ENCODE measurements at places on chromosomes 2 and 18. TPM values are rescaled to one million over a fixed set of nuclear protein-coding genes. Genes with fewer than 3 reads are reported as not detected.

Gene CNTNAP5
- total RNA-seq: not detected

Gene SMC6
- total RNA-seq: 27.3 TPM

Gene CAVIN2
- total RNA-seq: 335 TPM

Gene LAPTM4A
- 118 TPM for total RNA-seq

Gene CFAP53
- total RNA-seq: 0.10 TPM

Gene ST6GAL2
- 0.57 TPM for total RNA-seq

Gene FAM237A
- total RNA-seq: not detected

Data from vein endothelial cell (primary cell).